Activated T-helper 1 cell treated with anti-CD3 and anti-CD28 coated beads, Interleukin-2, amount 50 U/mL, for 16 hours (primary cell): ENCODE measurements at places on chromosomes 3 and 15.

GRCh38 chr3:8307545-8308110 is 194.0 kb upstream of the LMCD1 start:
- DNase-seq = no peak

DNA sequence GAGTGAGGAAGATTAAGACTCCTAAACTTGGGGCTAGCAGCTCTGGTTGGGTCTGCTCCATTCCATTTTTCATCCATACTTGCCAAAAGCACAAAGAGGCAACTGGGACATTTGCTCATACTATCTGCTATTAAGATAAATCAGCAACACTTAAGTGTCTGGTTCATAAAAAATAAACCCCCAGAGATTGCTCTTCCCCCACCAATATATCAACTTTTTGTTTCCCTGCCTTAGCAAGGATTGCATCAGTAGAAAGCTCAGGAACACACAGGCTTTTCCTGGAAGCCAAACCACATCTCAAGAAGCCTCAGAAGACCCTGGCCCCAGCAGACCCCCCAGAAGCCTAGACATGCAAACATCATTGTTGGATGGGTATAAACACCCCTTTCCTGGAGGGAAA is 232.4 kb upstream of the WNT5A start:
- DNase-seq = no peak

DNA sequence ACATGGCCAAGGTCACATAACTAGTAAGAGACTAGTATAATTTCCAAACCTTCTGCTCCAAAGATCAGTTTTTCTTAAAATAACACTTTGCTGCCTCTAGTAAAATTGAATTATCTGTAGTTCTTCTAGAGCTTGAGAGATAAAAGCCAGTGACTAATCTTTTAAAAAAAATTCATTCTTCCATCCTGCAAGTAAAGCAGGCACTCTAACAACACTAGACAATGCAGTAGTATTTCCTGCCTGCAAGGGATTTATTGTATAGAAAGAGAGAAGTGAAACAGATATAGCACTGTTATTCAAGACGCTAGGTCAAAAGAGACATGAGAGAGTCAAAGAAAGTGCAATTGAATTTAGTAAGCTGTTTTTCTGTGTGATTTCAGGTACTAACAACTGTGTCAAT is 159.5 kb upstream of the TBC1D5 start:
- no peak for DNase-seq

GRCh38 chr3:124137216-124137615 is 145.3 kb upstream of the ROPN1 start:
- DNase-seq = no peak

DNA sequence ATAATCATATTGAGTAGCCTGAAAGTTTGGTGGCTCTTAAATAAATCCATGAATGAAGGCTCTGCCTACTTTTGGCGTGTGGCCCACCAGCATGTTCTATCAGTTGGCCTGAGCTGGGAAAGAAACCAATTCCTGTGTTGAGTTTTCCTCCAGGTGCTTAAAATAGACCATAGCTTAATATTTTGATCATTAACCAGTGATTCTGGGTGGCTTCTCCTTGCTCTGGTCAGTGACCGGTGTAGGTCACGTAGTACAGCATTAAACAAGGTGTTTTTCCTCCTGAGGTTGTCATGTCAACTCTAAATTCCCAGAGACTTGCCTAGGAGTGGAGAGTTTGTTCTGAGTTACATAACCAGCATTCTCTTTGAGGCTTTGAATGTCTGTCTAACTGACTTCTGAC is 1.3 kb downstream of the HHLA2 start:
- no peak for DNase-seq

DNA sequence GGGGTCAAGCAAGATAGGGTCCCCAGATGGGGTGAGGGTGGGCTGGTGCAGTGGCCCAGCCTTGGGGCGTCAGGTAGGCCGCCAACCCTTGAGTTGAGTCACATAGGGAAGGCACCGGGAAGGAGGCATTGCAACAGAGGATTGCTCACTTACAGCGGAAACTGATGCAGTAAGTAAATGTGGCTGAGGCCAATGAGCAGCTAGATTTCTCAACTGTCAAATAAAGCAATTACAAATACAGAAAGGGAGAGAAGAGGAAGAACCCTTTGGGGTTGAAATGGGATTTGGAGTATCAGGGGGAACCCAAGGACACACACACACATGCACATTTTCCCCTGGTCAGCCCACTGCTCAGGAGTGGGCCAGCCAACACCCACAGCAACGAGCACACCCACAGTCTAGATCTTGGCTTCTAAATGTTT is 44.0 kb downstream of the CHSY1 start:
- no peak for DNase-seq

DNA sequence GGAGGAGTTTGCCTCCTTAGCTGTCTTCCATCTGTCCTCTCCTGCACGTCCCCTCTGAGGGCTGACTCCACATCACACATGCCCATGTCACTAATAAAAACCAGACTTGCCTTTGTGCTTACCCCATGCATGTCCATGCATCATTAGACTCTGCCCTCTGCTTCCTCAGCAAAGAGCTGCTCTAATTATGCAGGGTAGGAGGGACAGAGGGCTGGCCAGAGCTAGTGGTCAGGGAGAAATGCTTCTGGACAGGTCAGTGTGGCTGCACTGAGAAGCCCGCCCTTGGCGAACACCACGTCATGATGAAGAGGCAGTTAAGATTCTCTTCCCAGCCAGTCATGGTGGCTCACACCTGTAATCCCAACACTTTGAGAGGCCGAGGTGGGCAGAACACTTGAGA is 8.9 kb downstream of the CA12 start:
- DNase-seq = no peak

DNA sequence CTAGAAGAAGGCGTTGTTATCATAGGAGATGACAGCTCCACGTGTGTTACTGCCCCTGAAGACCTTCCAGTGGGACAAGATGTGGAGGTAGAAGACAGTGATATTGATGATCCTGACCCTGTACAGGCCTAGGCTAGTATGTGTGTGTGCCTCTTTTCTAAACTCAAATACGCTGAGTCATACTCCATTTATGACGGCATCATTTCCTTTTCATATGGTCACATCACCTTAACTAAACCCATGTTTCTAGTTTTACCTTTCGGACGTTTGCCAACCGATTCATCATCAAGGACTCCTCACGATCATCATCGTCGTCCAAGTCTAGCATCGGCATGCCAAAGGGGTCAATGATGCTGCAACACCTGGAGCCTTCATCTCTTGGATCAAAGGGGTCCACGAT is 149.0 kb downstream of the CBLB start:
- no peak for DNase-seq

- DNase-seq = no peak
Measured at GRCh38 chr3:129161860-129162271, 1.0 kb upstream of the ISY1 start.
